Uterus (tissue), 4 donors: ENCODE measurements at places on chromosomes 2 and 18. TPM values are rescaled to one million over a fixed set of nuclear protein-coding genes. Genes with fewer than 3 reads are reported as not detected.

DNA sequence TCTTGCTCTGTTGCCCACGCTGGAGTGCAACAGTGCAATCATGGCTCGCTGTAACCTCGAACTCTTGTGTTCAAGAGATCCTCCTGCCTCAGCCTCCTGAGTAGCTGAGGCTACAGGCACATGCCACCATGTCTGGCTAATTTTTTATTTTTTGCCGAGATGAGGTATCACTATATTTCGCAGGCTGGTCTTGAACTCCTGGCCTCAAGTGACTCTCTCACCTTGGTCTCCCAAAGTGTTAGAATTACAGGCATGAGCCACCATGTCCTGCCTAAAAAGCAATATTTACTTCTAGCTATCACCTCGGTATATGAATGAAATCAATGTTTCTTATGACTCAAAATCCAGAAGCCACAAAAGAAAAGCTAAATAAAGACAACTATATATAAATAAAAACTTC is 2.2 kb downstream of the BUB1 start:
- no peak for DNase-seq

GRCh38 chr18:10449396-10449795 is 5.0 kb upstream of the APCDD1 start:
- DNase-seq, result no peak

UNC50 gene
- 21.8 TPM for total RNA-seq

DNA sequence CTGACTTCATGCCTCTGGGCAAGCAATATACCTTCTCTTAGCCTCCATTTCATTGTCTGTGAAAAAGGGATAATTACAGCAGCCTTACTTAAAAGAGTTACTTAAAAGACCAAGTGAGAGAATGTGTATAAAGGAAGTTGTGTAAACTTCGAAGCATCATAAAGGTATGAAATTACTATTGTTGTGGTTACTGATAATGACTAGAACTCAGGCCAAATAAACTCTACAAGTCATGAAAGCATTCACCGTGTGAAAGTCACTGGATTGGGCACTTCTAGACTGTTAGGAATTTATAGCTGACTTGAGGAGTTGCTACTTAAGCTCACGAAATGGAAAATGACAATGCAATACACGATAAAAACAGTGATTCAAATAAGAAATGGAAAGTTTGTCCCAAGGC is 67.4 kb upstream of the HAAO start:
- no peak for DNase-seq

DNA sequence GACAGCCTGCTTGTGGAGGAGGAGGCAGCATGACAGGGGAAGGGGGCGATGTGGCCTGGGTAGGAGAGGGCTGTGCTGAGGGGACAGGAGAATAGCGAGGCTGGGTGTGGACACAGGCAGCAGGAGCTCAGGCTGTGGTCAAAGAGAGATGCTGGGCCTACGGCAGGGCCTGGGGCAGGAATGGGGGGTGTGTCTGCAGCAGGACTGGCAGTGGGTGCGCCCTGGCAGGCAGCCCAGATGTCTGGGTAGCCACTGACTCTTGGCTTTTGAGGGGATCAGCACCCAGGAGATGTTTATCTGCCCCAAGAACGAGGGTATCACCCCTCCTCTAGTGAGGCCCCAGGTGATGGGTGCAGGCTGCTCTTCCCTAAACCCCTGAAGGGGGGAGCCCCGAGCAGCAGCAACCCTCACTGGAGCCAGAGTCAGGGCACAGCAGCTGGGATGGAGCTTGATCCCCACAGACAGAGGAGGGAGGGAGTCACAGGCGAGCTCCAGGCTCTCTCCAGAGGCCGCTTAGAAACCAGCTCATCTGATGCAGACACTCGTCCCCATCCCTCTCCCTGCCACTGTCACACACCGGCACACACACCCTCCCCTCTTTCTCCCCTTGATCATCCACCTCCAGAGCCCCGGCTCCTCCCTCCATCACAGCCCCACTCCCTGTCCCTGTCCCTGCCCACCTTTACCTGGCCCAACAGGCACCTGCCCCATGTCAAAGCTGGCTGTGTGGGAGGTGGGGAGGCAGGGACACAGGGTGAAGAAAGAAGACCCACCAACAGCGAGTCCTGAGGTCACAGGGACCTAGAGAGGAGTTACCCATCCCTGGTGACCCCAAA is 29.8 kb upstream of the TNS1 start:
- DNase-seq, result peak; percentile 15

- DNase-seq, result no peak
Measured at GRCh38 chr18:22337833-22338232, 79.9 kb downstream of the CTAGE1 start.

DNA sequence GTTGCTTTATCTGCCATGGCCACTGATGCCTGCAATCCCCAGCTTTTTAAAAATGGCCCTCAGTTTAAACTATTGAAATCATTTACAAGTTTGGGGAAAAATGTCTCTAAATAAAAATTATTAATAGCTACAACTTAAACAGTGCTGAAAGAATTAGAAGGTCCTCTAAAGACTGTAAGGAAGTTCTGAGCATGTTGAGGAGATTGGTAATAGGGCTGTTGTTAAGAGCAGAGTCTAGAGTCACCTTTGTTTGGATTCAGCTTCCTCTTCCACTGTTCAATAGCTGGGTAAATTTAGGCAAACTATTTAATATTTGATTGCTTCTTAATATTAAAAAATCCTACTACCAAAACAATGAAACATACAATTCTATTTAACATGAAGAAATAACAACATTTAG is 1127.1 kb upstream of the DDX18 start:
- no peak for DNase-seq

SLC30A3 gene
- total RNA-seq, result 0.88 TPM

GRCh38 chr2:202115479-202115971 is 42.5 kb downstream of the KIAA2012 start:
- DNase-seq, result no peak

GRCh38 chr2:240933966-240934700 is 28.0 kb downstream of the CROCC2 start:
- peak; percentile 10 for DNase-seq

DNA sequence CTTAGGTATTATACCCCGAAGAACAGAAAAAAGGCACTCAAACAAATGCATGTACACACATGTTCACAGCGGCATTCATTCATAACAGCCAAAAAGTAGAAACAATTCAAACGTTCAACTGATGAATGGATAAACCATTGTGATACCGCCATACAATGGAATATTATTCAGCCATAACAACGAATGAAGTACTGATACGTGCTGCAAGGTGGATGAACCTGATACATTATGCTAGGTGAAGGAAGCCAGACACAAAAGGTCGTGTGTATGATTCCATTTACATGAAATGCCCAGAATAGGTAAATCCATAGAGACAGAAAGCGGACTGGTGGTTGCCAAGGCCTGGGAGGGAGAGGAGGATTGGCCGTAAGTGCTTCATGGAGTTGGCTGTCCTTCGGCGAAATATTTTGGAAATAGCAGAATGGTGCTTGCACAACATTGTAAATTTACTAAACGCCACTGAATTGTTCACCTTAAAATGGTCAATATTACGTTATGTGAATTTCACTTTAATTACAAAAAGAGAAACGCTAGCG is 750 bp upstream of the RMP24 start:
- no peak for DNase-seq

PLB1 gene
- 12.4 TPM for total RNA-seq

DNA sequence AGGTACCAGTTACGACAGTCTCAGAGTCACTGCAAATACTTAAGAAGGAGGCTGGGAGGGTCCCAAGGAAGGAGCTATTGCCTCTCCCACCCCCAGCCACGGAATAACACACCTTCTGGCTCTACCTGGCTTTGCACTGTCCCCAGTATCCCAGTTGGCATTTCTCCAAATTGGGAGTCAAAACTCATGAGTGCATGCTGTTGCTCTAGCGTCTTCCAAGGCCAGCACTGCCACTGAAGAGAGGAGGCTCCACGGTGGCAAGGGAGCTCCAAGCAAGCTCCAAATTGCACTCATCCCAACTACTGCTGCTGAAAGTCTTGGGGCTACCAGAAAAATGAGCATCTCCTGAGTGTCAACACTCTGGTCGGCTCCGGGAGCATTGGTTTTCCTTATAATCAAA is 1.6 kb downstream of the SCTR start:
- no peak for DNase-seq

AQP12B gene
- not detected for total RNA-seq

GRCh38 chr2:219440388-219441256 is 6.0 kb downstream of the SPEG start:
- DNase-seq, result no peak

DNA sequence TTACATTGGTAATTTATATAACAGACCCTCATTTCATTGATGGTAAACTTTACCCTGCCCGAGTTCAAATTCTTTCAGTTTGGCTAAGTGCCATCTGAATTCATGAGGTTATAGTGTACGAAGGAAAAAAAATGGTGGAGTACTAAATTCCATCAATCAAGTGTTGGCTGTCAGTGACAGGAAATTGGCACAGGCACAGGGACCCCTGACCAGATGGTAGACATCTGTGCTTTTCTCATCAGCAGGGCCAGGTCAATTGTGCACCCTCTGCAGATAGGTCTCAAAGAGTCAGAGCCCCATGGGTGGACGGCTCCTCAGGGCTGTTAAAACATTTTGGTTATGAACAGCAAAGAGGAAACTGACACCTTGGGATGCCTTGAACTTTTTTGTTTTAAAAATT is 439.2 kb downstream of the SETBP1 start:
- no peak for DNase-seq

GRCh38 chr18:477565-477964 is 22.9 kb downstream of the COLEC12 start:
- DNase-seq, result no peak

DNA sequence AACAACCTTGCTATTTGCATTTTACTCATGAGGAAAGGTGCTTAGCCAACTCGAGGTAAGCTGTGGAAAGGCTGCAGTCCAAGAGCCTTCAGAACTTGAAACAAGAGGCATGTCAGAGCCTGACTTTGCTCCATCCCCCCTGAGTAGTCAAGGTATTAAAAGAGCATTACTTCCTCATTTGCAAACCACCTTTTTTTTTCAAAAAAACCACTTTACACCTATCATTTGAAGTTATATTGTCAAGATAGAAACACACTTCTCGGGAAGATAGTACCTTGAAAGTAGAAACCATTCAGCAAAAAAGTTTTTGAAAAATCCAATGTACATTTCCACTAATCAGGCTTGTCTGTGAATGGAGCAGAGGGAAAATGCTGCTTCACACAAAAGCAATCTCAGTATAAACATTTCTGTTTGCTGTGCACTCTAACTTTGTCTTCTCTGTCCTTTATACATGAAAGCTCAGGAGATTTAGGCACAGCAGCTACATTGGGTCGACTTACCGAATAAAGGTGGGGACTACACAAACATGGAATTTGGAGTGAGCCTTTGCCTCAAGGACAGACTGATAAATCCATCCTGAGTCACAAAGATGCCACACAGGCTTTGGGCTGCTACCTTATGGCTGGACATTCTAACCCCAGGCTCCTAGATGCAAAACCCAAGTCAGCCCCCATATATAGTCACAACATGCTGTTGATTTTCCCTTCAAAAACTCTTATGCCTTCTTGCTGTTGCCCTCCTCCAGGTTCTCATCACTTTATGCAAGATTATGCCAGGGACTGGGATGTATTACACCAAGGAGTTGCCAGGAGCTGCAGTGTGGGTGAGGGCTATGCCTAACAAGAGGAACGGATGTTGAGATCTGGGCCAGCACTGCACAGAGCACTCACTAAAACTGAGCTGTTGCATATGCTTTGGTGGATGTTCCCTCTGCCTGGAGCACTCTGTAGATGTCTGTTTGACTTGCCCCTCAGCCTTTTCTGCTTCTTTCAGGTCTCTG is 41.4 kb upstream of the EML4 start:
- DNase-seq, result no peak

GRCh38 chr2:6454286-6454990 is 411.3 kb downstream of the CMPK2 start:
- DNase-seq, result no peak

- no peak for DNase-seq
Measured at GRCh38 chr2:192035731-192036442, 158.8 kb downstream of the TMEFF2 start.

DNA sequence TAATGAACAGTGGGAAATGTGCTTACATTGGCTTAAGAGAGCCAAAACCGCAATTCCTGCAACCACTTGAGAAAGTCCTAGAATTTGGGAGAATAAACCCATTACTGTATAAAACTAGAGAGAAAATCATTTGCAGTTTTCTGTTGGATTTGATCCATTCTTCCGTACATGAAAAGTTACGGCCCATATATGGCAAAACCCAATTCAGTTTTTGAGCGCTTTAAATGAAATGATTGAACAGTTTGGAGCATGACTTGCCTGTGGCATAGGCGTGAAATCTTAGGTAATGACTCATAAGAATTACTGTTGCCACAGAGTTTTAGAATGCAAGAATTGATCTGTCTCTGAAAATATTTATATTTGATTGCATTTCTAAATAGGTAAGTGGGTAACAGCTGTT is 52.0 kb downstream of the PHLPP1 start:
- DNase-seq, result no peak
